ENCODE measurements at places on chromosomes 1 and 21. TPM values are rescaled to one million over a fixed set of nuclear protein-coding genes. Genes with fewer than 3 reads are reported as not detected.

Gene INKA2
- 4.0 TPM for total RNA-seq

Gene PRR9
- not detected for total RNA-seq

Gene FCRL1
- not detected for total RNA-seq

Gene TSPAN1
- 1.3 TPM for total RNA-seq

Gene DR1
- total RNA-seq = 29.3 TPM

Gene COP1
- 35.7 TPM for total RNA-seq

Gene CAPZA1
- total RNA-seq = 168 TPM

Gene REN
- not detected for total RNA-seq

Gene HOOK1
- not detected for total RNA-seq

Gene RBM11
- 0.68 TPM for total RNA-seq

Gene BLACAT1
- 2.9 TPM for total RNA-seq

Gene ANKRD65
- not detected for total RNA-seq

Gene AMPD1
- not detected for total RNA-seq

Gene KRTAP19-3
- total RNA-seq = not detected

Gene OVAAL
- not detected for total RNA-seq

Gene RNU1-1
- under 0.01 TPM for total RNA-seq

Gene SLC45A1
- total RNA-seq = 0.85 TPM

Gene ATP8B2
- total RNA-seq = 92.2 TPM

Gene FAM72D
- total RNA-seq = 11.4 TPM

Gene PPIAL4G
- not detected for total RNA-seq

Gene RAB7B
- 4.6 TPM for total RNA-seq

Gene LCE1A
- total RNA-seq = not detected

Gene TTC34
- 0.05 TPM for total RNA-seq

Gene LRRC38
- not detected for total RNA-seq

Gene DIO1
- total RNA-seq = not detected

Gene SPATA21
- not detected for total RNA-seq

Gene C8A
- not detected for total RNA-seq

Gene LCE3E
- total RNA-seq = not detected

Gene TCHH
- 0.38 TPM for total RNA-seq

All from A375 (cell line).